Stimulated activated CD4-positive, alpha-beta T cell treated with anti-CD3 and anti-CD28 coated beads, Interleukin-1b, Interleukin-23, amount 100 ng/mL, for 1 hour (primary cell): ENCODE measurements at places on chromosomes 1 and 21.

DNA sequence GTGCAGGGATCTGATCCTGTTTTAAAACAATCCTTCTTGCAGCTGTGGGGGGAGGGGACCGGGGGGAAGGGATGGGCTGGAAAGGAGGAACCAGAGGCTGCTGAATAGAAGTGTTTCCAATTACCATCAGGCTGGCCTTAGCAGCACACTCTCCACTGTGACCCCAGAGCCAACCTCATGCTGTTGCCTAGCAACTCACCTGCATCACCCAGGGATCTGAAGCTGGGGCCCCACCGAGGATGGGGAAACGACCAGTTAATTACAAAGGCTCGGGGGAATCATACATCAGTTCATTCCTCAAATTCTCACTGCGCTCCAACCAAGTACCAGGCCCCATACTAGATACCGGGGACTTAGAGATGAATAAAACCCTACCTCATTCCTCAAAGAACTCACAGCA is 11.9 kb upstream of the GPX7 start:
- no peak for DNase-seq

DNA sequence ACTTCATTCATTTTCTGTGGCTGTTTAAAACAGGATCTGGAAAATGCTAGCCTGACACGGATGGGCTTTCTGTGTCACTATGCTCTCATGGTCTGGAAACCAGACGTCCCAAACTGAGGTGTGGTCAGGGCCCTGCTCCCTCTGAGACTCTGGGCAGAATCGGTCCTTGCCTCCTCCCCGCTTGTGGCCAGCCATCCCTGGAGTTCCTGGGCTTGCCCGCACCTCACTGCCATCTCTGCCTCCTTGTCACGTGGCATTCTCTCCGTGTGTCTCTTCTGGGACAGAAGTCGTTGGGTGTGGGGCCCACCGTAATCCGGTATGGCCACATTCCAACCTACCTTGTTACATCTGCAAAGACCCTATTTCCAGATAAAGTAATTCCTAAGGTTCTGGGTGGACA is 10.1 kb upstream of the ACTRT2 start:
- DNase-seq: no peak

DNA sequence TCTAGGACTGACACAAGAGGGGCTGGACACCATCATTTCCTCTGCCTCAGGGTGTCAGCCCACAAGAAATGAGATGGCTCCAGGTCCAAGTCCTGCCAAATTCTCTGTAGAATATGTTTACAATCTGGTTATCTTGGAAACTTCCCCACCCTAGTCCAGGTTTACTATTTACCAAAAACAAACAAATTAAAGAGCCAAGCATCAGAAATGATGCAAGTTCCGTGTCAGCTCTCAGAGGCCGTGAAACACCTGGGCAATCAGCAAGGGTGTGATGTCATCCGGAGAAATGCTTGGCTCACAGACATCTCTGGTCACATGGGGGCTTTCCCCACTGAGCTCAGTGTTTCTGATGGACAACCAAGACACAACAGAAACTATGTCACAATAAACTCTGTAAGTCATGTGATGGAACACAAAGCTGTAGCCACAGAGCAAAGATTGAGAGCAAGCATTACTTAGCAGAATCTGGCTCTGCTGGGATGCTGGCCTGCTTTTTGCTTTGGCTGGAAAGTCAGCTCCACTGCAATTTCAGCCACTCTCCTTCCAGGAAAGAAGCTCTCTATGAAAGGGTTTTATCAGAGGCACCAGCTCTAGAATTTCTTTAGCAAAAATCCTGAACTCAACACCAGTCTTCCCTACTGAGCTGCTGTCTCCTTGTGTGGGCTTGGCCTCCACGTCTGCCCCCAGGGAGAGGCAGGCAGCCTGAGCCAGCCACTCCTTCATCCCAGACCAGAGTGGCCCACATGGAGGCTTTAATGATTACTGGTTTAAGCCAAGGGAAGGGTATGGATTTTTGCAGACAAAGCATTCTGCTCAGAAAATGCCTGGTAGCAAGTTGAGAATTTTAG is 55.9 kb downstream of the NENF start:
- DNase-seq: no peak

GRCh38 chr1:246753670-246754535 is 29.7 kb downstream of the SCCPDH start:
- no peak for DNase-seq

GRCh38 chr1:38815903-38816627 is 43.5 kb downstream of the RRAGC start:
- DNase-seq: no peak

DNA sequence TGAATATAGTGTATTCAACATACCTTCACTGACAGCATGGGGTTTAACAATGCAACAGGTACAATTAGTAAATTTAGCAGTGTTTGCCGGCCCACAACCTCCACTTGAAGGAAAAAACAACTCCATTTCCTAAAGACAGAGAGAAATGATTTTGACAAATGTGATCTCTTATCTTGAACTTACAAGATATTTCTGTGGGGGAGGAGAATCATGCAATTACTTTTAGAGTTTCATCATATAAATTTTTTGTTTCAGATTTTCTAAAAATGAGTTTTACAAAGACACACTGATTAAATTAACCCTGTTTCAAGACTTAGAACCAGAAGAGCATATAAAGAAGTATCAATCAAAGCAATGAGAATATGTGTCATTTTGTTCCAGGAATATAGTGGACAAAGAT is 80.3 kb downstream of the NME7 start:
- DNase-seq: no peak

DNA sequence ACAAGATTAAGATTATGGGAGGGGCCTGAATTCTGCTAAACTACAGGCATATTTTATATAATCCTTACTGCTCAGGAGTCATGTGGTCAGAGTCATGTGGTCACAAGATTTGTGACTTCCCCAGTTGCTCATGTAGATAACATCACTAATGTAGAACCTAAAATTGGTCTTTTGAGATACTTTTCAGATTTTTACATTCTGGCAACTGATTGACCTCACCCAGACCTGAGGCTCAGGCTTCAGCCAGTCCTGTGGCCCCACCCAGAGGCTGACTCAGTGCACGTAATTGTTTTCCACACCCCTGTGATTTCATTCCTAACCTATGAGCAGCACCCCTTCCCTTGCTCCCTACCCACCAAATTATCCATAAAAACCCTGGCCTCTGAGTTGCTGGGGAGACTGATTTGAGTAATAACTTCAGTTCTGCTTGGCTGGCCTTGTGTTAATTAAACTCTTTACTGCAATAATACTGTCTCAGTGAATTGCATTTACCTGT is 41.7 kb upstream of the ZNF326 start:
- no peak for DNase-seq

- no peak for DNase-seq
Observed at GRCh38 chr1:170874671-170875070, 60.7 kb upstream of the MROH9 start.

- DNase-seq: no peak
Observed at GRCh38 chr1:153687346-153688125, 9.0 kb downstream of the NPR1 start.
